ENCODE measurements at places on chromosomes 16 and 17. TPM values are rescaled to one million over a fixed set of nuclear protein-coding genes. Genes with fewer than 3 reads are reported as not detected.

The NPIPB9 gene
- 5.8 TPM for total RNA-seq

DNA sequence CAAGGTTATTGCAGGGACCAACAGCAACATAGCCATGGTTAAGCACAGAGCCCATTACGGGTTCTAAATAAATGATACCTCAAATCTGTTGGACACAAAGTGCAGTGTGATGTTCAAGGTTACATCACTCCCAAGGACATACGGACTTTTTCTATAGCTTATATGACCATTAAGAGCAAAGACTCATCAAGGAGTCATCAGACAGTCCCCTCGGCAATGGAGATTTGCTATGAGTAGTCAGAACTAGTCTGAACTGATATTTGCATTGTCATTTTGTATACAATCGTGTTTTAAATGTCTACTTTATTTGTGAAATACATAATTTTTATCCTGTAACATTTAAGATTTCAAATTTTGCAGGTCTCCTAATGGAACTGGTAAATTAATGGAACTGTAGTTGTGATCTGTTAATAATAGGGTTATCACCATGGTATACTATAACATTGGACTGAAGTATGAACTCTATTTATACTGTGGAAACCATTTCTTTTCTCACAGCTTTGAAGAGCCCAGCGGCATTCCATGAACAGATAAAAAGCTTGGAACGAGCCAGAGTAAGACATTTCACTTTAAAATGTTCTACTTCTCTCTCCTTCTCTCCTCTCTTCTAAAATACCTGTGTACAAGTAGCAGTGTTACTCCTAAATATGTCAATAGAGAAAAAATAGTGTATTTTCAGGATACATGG lies 140.9 kb downstream of the MRTFB start:
- H3K27ac ChIP-seq, result no peak overlapping the region
- H3K27me3 ChIP-seq, result no peaks in the 10 kb centered on the region
- no peaks in the 10 kb centered on the region for H3K4me1 ChIP-seq

- H3K4me1 ChIP-seq, result peaks cover 14% of the 10 kb centered on the region
- H3K27me3 ChIP-seq, result no peaks in the 10 kb centered on the region
- no peak for DNase-seq
- no peaks in the 10 kb centered on the region for H3K36me3 ChIP-seq
These were observed 6.2 kb downstream of the LLGL2 start for GRCh38 chr17:75531721-75532072.

DNA sequence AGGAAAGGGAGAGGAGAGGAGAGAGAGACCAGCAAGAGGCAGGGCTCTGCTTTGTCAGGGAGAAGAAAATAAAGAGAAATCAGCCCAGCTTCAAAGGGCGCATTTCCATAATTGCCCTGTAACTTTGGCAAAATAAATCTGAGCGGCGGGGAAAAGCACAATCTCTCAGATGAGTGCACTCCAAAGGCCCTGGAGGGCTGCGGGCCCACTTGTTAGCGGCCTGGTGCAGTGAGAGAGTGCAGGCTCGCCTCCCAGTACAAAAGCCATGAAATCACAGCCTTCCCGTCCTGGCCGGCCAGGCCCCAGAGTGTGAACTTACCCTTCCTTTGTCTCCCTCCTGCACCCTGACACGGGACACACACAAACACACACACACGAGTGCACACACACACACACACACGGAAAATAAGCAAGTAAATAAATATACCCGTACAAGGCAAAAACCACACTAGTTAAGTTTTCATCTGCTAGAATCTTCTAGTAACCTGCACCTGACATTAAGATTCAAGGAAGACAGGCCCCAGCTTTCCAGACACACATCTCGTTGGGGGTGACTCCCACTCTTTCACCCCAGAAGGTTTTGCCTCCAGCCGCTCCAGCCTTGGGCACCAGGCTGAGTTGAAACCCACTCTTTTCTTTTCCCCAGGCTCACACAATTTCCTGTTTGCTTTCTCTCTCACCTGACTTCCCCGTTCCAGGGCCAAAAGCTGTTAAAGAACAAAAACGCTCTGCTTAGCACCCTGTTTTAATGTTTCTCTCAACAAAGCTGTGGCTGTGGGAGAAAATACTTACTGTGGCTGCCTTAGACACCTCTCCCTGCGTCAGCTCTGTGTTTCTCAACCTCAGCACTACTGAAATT lies 8.5 kb downstream of the IRX3 start:
- H3K27ac ChIP-seq, result no peak overlapping the region
- peaks cover 16% of the 10 kb centered on the region for H3K27me3 ChIP-seq
- H3K4me1 ChIP-seq, result peaks cover 2% of the 10 kb centered on the region
- H3K4me3 ChIP-seq, result no peak overlapping the region

- DNase-seq, result no peak
- no peaks in the 10 kb centered on the region for H3K36me3 ChIP-seq
- no peak overlapping the region for H3K27ac ChIP-seq
These were observed 231.2 kb downstream of the PRKCA start for GRCh38 chr17:66533572-66533971.

GRCh38 chr17:48627118-48627597 lies 1.0 kb upstream of the HOXB9 start:
- no peaks in the 10 kb centered on the region for H3K36me3 ChIP-seq
- no peak for DNase-seq
- H3K27me3 ChIP-seq, result peaks cover 54% of the 10 kb centered on the region
- no peak overlapping the region for H3K27ac ChIP-seq

GRCh38 chr16:27235055-27235937 lies 32.0 kb downstream of the KDM8 start:
- peak overlapping the region; percentile 59 for H3K4me3 ChIP-seq
- peak; percentile 82 for DNase-seq
- H3K36me3 ChIP-seq, result no peaks in the 10 kb centered on the region
- peak overlapping the region; percentile 93 for H3K27ac ChIP-seq
- H3K4me1 ChIP-seq, result peaks cover 81% of the 10 kb centered on the region

All from CD4-positive, CD25-positive, alpha-beta regulatory T cell (primary cell).